Amniotic epithelial cell (primary cell): ENCODE measurements at places on chromosomes 3 and 15.
A peak's percentile ranks its signal among the peaks of the same experiment; 100 is the strongest.

DNA sequence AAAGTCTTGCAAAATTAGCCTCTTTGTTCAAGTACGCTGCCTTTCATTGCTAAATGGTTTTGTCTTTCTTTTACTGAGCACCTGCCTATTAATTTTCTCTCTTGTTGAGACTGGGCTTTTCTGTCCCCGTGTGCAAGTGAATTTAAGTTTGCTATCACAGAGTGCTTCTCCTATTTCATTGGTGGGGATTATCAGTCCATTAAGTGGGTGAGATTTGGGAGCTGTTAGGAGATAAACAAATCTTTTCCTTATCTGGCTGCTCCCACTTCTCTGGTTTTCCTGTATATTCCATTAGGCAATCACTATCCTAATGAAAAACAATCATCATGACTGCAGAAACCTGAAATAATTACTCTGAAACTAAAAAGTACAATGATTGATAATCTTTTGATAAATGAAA is 254.2 kb downstream of the NR1D2 start:
- peak; percentile 50 for DNase-seq

GRCh38 chr15:90564051-90564450 is 34.3 kb downstream of the CRTC3 start:
- DNase-seq: no peak

DNA sequence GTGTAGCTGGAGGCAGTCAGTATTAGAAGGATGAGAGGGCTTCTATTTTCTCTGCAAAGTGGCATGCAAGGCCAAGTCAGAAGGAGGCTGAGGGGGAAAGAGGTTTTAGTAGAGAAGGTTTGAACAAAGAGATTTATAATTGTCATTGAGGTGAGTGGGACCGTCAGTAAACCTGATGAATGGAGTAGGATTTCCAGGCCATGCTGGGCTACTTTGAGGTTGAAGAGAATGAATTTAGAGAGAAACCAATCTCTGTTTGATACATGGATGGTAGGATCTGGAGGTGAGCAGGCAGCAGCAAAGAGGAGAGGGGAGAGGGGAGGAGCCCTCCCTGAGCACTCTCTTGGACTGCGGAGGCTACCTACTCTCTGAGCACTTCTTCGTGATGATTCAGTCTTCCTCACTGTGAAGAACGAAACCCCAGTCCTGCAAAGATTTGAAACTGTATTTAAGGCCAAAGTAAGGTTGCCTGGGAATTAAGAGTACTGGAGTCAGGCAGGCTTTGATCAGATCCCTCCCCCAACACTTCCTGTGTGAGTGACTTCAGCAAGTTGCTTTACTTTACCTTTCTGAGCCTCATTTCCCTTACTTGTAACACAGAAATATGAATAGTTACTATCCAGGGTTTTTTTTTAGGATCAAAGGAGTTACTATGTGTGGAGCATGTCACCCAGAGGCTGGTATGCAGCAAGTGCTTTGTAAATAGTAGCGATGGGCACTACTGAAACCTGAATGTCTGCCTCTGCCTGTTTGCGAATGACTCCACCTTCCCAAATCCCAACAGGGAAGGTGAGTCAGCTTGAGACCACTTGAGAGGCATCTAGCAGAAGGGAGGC is 75.8 kb downstream of the RPL39L start:
- DNase-seq: peak; percentile 69

DNA sequence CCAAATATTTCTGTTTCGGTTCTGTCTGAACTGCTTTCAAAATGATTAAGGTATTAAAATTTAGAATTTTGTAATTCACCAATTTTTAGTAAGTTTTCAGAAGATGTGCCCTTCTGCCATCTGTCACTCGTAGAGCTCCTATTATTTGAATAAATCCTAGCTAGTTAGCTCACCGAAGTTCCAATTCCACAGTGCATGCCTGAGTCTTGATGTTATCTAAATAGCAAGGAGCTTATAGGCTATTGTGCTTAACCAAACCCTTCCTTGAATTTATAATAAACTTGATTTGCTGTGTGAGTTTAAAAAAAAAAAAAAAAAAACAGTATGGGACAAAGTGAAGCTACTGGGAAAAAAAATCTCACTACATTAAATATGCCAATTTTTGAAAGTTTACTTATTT is 18.7 kb downstream of the ATP13A3 start:
- DNase-seq: no peak

GRCh38 chr3:133568294-133569014 is 5.0 kb upstream of the CDV3 start:
- DNase-seq: peak; percentile 92

DNA sequence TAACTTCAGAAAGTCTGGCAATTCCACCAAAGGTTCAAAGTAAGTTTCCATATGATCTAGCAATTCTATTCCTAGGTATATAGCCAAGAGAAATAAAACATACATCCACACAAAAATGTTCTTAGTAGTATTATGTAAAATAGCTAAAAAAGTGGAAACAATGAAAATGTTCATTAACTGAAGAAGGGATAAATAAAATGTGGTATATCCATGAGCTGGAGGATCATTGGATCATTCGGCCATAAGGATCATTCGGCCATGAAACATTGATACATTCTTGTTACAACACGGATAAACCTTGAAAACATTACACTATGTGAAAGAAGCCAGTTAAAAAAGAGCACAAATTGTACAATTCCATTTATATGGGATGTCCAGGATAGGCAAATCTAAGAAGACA is 2.4 kb downstream of the KPNA4 start:
- no peak for DNase-seq

GRCh38 chr3:31974471-31974870 is 6.6 kb downstream of the OSBPL10 start:
- peak; percentile 98 for DNase-seq

DNA sequence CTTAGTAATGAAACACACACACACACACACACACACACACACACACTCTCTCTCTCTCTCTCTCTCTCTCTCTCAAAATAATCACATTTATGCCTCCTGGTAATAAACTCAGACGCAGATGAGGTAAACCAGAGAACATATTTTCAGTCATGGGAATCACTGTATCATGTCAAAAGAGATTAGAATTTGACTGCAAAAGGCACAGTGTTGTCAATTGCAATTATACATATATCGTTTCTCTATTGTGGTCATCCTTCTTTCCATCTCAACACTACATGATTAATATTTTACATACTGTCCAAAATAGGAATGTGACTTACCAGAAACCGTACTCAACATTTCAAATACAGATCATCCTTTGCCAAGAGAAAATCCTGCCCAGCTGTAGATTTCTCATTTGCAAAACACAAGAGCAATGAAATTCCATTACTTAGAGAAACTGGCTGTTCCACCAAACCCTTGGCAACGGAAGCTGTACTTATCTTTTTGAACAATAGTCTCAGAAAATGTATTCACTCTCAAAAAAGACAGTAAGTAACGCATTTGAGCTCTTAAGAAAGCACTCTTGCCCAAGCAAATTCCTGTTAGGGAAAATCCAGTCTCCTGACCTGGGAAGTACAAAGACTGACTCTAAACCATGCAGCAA is 24.3 kb downstream of the PDZRN3 start:
- DNase-seq: peak; percentile 97

DNA sequence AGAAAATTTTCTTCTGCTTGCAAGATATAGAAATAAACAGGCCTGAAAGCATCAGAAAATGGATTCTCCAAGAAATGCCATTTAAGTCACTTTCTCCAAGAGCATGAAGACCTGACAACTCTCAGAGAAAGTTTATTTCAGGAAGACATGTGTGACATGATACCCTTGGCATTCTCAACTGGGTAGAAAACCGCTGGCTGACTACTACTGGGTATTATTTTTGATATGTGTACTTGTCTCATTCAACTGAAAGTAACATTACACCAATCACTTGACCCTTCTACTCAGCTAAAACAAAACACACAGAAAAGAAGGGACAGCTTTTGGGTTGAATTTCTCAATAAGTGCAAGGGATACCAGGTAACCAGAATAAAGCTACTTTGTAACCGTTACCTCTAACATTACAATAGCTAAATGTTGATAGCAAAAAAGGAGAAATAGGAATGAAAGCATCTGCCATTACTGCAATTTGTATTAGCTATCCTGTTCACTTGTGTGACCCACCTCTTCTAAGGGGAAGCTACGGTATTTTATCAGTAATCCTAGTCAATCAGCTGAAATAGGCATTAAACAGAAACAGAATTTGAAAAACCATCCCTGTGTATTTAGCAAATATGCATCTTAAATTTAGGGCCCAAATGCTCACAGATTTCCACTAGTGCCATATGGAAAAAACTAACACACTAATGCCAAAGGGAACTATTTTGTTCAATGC is 7.3 kb downstream of the TRA2B start:
- peak; percentile 55 for DNase-seq

DNA sequence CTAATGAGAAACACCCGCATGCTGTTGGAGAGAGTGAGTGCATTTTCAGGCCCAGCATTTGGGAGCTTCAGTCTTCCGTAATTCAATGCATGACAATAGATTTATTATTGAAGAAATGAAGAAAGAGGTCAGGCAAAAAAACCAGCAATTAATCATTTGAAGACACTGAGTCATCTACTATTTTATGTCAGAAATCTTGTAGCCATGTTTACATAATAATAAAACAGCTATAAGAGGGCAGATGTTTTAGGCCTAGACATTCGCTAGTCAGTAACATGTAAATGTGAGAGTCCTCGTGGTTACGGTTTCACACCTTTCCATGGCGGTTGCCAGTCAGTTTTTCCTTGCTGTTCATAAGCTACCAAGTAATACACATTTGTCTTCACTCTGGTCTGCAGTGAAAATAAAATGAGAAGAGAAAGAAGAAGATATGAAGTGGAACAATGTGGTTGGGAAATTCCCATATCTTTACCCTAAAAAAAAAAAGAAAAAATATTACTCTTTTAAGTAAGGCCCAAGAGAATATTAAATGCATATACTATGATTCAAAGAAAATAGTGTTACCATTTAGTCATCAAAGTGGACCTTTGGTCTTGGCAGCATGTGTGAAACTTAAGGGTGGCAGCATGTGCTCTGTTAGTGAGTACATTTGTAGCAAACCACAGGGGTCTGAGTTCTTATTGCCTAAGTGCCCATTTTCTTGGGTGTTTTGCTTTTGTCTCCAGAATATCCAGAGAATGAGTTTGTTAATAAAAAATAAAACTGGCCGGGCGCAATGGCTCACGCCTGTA is 140.5 kb upstream of the TBL1XR1 start:
- DNase-seq: peak; percentile 65

DNA sequence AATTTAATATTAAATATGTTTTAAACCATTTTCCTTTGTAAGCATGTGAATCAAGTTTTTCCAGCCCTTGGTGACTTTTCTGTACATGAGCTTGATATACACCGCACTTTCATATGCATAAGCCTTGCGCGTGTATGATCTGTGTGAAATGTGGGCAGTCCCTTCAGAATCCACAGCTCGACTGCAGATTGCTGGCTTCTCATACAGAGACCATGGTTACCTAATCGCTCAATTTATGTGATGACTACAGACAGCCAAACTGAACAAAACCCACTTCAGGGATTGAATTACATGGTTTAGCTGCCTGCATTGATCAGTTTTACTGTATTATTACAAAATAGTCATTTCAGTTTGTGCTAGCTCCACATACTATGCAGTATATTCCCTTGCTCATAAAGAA is 212.3 kb upstream of the NECTIN3 start:
- no peak for DNase-seq
